Iris pigment epithelial cell (primary cell): ENCODE measurements at places on chromosomes 16 and 17.
A peak's percentile ranks its signal among the peaks of the same experiment; 100 is the strongest.

DNA sequence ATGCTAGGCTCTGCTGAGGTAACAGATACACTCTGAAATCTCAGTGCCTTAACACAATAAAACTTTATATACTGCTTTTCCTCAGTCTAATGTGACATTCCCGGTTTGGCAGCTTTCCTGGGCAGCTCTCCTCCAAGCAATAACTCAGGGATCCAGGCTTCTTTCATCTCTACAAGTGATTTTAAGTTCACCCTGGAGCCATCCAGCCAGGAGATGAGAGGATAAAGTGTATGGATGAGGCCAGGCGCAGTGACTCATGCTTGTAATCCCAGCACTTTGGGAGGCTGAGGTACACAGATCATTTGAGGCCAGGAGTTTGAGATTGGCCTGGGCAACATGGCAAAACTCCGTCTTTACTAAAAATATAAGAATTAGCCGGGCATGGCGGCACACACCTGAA lies 147.2 kb downstream of the UTP18 start:
- no peak for DNase-seq

- peak; percentile 47 for DNase-seq
Measured at GRCh38 chr16:24717411-24717810, 12.0 kb upstream of the TNRC6A start.

DNA sequence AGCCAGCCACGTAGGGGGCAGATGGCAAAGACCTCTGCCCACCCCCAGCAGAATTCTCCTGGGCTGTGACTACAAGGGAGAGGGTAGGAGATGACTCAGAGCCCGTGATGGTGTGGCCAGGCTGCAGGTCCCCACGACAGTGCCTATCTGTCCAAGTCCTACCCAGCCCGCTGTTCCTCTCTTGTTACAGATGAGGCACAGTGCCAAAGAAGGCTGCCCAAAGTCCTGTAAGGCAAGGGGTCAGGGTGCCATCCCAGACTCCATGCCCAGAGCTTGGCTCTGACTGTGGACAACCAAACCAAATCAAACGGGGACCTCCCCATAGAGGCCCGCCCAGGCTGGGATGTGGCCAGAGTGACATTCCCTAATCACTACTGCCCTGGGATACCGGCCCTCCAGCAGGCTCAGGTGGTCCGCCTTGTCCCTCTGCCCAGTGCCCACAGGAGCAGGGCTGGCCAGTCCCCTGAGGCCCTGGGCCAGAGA lies 12.6 kb upstream of the BCAR1 start:
- no peak for DNase-seq

DNA sequence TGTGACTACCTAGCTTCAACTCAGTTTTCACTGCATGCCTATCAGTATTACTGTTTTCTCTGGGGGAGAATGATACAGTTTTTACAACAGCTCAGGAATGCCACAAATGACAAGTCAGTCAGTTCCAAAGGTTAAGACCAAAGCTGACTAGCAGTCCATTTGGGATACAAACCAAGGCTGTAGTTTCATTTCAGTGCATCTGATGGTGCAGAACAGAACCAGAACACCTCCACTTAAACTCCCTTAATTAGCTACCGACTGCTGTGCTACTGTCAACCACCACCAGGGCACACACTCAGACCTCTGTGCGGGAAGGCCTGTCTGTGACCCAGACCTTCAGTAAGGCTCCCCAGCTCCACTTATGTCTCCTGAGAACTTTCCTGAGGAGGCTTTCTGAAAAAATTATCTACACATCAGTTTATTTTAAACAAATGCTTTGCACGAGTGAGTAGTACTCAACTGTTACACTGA lies 20.4 kb downstream of the NFE2L1 start:
- peak; percentile 48 for DNase-seq

DNA sequence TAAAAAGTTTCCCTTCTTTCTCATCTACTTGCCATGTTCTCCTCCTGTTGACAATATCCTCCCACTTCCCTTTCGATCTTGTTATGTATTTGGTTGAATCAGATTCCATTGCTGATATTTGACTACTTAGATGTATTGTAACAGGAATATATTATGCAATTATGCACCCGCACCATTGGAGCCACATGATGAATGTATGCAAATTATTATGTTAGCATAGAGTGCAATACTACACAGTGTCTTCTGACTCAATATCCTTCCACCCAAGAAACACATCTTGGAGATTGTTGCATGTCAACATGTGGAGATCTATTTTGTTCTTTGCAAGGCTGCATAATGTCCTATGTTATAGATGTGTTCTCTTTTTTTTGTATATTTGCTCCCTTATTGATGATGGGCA lies 219.2 kb upstream of the RBFOX1 start:
- no peak for DNase-seq

DNA sequence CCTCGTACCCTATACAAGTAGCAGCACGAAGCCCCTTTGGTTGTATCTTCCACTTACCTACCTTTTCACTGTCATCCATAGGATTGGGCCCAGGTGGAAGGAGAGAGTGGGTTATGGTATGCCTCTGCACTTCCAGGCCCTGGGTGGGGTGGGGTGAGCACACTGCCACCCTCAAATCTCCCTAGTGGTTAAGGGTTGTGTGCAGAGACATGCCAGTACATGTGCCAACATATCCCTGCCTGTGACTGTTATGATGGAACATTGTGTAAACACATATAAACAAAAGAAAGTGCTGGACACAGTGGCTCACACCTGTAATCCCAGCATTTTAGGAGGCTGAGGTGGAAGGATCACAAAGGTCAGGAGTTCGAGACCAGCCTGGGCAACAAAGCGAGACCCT lies 11.1 kb downstream of the HROB start:
- no peak for DNase-seq

GRCh38 chr17:64622931-64623654 lies 39.0 kb downstream of the SMURF2 start:
- peak; percentile 90 for DNase-seq

DNA sequence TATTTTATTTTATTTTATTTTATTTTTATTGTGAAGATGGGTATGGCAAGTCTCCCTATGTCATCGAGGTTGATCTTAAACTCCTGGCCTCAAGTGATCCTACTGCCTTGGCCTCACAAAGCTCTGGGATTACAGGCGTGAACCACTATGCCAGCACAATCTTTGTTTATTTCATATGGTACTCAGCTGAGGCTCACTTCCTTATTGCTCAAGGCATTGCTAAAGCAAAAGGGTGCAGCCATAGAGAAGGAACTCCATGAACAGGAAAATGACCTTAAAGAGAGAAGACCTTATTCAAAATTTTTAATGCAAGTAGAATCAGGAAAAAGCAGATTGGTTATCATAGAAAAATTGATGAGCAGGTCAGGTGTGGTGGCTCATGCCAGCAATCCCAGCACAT lies 110.6 kb upstream of the RBBP6 start:
- no peak for DNase-seq

- DNase-seq = peak; percentile 37
Measured at GRCh38 chr17:64377769-64378282, 12.8 kb downstream of the PECAM1 start.

DNA sequence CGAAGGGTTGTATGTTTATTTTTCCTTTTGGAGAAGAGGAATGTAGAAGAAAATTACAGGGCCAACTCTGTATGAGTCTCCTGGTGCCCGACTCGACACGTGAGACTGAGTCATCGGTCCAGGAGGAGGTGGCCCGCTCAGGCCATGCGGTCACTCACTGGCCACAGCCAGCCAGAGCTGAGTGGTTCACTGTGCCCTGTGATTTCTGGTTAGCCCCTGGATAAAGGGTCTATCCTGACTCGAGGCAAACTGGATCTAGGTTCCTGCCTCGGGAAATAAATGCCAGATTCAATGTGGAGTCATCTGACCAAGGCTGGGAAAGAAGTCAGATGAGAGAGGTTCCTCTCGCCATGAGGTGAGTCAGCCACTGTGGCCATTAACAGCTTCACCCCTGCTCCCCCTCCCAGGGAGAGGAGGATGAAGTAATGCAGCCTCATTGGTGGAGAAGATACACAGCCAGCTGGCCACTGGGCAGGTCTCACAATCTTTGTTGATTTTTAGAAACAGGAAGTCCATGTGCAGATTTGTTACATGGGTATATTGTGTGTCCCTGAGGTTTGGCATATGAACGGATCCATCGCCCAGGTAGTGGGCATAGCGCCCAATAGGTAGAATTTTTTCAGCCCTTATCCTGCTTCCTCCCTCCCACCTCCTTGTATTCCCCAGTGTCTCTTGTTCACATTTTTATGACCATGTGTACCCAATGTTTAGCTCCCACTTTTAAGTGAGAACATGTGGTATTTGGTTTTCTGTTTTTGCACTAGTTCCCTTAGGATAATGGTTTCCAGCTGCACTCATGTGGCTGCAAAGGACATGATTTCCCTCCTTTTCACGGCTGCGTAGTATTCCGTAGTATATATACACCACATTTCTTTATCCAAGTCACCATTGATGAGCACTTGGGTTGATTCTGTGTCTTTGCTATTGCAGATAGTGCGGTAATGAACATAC lies 21.7 kb upstream of the USP36 start:
- peak; percentile 97 for DNase-seq

DNA sequence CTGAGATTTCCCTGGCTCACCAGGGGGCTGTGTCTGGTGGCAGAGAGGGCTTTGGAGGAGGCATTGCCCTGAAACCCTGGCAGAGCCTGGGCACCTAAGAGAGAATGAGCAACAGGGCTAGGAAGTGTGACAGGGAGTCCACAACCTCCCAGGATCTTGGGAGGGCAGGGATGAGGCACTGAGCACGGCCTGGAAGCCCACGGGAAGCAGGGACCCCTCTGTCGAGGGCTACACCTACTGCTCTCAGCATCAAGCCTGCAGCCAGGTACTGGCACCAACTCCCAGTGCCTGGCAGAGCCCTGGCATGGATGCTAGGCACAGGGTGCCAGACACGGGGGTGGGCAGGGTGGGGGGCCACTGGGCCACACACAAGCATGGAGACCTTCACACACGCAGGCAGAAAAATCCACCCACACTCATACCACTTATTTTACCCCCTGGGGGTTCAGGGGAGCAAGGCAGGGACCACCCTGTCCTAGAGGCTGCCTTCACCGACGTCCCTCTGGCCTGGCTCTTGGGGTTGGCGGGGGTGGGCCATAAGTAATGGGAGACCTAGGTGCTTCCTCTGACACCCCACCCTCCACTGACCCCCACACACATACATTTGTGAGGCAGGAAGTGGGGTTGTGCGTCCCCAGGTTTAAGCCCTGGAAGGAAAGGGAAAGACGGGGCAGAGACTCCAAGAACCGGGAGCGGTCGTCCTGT lies 970 bp upstream of the HSD11B2 start:
- no peak for DNase-seq

- DNase-seq = no peak
Measured at GRCh38 chr17:74354123-74354522, 7.5 kb downstream of the BTBD17 start.

GRCh38 chr16:85601272-85601639 lies 11.9 kb upstream of the GSE1 start:
- no peak for DNase-seq

GRCh38 chr16:6977916-6978315 lies 354.7 kb upstream of the RBFOX1 start:
- DNase-seq = no peak

GRCh38 chr17:8243827-8244226 lies 4.0 kb downstream of the CTC1 start:
- no peak for DNase-seq

- no peak for DNase-seq
Measured at GRCh38 chr17:49512296-49513043, 17.4 kb downstream of the NGFR start.

- DNase-seq = no peak
Measured at GRCh38 chr17:19385521-19385983, 1.4 kb downstream of the MFAP4 start.

DNA sequence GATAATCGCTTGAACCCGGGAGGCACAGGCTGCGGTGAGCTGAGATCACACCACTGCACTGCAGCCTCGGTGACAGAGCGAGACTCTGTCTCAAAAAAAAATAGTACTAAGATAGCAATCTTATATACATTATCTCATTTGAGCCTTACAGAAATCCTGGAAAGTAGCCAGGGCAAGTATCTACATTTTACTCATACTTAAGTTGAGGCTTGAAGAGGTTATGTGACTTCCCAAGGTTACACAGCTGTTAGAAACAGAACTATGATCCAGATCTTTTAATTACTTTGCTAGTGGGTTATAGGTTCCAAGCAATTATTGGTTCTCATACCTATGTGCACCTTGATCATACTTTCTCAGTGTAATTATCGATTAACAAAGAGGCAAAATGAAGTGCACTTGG lies 15.4 kb downstream of the C17orf78 start:
- peak; percentile 51 for DNase-seq

GRCh38 chr17:63364387-63364786 lies 81.7 kb downstream of the CYB561 start:
- peak; percentile 64 for DNase-seq

- peak; percentile 65 for DNase-seq
Measured at GRCh38 chr16:31868691-31869167, 4.9 kb upstream of the ZNF267 start.

DNA sequence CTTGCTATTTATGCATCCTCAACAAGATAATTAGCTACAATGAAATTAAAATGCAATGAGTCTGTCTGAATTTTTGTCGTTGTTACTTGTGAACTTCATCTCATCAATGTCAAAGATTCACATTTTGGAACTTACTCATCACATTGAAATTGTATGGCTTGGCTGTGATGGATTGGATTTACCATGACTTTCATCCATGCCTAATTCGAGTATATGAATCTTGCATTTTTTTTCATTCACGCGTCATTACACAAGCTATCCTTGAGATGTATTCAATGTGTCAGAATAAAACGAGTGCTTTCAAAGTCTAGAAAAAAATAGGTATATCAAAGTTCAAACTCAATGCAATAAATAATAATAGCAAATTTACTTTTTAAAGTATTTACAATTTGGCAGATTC lies 265.3 kb downstream of the MAP2K6 start:
- DNase-seq = no peak

DNA sequence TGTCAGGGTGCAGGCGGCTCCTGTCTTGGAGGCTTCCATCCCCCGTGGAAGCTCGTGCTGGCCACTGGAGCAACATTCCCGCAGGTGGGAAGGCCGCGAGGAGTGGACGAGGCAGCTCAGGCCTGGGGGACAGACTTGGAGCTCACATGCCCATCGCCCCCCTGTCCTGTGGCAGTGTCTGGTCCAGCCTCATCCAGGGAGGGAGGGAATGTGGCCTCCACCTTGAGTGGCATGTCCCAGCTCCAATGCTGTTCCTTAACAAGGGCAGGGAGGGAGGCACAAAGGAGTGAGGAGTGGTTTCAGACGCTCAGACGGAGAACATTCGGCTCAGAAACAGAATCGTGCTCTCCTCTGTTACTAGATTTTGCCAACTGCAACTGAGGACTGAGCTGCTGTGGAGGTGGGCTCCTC lies 159.4 kb upstream of the CHMP6 start:
- peak; percentile 87 for DNase-seq
